ENCODE measurements at places on chromosomes 11 and 22.

DNA sequence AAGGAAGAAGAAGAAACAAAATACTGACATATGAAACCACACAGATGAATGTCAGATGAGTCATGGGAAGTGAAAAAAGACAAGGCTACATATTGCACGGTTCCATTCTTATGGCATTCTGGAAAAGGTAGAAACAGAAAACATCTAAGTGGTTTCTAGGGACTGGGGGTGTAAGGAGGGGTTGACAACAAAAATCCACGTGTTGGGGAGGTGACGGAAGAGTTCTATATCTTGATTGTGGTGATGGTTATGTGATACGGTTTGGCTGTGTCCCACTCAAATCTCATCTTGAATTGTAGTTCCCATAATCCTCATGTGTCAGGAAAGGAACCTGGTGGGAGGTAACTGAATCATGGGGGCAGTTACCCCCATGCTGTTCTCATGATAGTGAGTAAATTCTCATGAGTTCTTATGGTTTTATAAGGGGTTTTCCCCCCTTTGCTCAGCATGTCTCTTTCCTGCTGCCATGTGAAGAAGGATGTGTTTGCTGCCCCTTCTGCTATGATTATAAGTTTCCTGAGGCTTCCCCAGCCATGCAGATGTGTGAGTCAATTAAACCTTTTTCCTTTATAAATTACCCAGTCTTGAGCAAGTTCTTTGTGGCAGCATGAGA, 6.4 kb upstream of the ARFGAP3 start:
- no peak for DNase-seq

GRCh38 chr11:61082062-61082870, 20.0 kb upstream of the CD5 start:
- no peak for DNase-seq

GRCh38 chr11:12235553-12235946, 125.2 kb downstream of the MICAL2 start:
- peak; percentile 41 for DNase-seq

DNA sequence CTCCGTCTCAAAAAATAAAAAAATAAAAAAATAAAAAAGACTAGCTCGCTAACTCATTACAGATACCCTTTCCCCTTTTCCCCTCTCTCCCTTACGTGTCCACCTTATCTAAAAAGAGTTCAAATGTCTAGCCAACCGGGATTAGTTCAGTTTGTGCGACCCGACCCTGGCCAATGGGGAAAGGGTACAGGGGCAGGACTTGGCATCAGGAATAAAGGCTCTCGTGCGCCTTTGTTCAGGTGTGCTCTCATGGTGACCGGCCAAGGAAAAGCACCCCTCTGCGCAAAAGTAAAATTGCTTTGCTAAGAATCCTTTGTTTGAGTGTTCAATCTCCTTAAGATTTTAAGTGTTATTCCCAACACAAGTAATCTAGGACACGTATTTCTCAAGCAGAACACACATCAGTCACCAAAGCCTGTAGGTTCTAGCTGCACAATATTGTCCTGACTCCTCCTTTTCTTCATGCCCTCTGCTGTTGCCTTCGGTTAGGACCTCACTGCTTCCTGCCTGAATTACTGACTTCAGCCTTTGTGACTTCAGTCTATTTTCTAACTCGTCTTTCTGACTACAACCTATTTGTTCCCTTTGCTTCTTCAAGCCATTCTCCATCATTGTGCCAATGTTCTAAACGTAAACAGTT, 20.7 kb upstream of the CECR2 start:
- peak; percentile 9 for DNase-seq
